Activated gamma-delta T cell (primary cell): ENCODE measurements at places on chromosomes 11 and 22.

GRCh38 chr11:134576286-134576685, 164.2 kb upstream of the B3GAT1 start:
- DNase-seq = no peak

DNA sequence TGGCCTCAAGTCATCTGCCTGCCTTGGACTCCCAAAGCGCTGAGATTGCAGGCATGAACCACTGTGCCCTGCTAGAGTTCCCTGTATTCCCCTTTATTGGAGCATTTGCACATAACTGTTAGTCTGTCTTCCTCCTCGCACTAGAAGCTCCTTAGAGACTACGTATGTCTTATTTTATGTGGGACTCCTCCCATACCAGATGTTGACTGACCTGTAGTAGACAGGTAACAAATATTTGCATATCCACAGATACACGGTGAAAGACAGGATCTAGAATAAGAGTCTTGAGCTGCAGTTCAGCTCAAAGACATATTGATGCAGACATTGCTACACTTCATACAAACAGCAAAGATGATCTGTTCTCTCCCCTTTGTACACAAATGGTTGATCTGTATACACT, 40.7 kb downstream of the SWAP70 start:
- DNase-seq = no peak

- DNase-seq = no peak
Observed at GRCh38 chr11:75449271-75449670, 16.3 kb upstream of the KLHL35 start.

DNA sequence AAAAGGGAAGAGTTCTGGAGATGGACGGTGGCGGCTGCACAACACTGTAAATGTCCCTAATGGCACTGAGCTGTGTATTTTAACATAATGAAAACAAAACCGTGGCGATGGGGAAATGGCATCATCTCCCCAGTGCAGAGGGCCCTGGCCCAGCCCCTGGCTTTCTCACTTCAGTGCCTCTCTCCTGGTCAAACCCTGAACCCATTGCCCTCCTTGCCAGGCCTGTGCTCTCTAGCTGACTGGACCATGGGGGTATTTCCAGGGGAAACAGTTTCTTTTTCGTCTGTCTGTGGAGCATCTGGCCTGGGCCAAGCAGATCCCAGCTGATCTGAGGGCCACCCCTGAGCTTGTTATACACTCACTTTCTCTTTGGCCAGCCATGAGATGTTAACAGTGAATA, 17.4 kb upstream of the NAP1L4 start:
- DNase-seq = no peak

GRCh38 chr11:11558396-11558795, 63.4 kb downstream of the GALNT18 start:
- DNase-seq = no peak

DNA sequence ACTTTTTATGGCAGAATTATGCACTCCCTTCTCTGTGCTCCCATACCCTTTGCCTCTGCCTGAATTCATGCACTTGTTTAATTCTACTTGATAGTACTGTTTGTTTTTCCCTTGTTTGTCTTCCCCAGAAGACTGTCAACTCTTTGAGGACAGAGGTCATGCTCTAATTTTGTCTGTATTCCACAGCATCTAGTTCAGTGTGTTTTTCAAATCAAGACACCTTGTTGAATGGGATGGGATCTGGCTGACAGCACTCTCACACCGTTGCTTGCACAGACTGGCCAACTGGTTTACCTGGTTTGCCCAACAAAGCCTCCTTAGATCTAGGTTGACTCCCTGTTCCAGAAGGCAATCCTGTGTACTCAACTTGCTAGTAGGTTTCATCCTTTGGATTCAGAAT, 121.2 kb upstream of the TIMP3 start:
- no peak for DNase-seq

- no peak for DNase-seq
Observed at GRCh38 chr11:62012832-62013461, 45.5 kb upstream of the FTH1 start.

DNA sequence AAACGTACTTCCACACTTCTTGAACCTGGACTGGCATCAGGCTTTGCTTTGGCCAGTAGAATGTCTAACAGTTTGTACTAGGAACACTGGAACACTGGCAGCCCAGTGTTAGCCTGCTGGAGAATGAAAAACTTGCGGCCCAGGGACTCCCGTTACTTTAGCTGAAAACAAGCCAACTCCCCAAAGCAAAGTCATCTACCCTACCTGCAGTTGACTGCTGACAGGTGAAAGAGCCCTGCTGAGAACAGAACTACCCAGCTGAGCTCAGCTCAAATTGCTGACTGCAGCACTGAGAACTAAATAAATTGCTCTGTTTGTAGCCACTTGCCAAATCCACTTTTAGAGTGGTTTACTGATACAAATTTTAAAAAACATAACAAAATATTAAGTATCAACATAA, 342.5 kb downstream of the LRRC4C start:
- DNase-seq = no peak

DNA sequence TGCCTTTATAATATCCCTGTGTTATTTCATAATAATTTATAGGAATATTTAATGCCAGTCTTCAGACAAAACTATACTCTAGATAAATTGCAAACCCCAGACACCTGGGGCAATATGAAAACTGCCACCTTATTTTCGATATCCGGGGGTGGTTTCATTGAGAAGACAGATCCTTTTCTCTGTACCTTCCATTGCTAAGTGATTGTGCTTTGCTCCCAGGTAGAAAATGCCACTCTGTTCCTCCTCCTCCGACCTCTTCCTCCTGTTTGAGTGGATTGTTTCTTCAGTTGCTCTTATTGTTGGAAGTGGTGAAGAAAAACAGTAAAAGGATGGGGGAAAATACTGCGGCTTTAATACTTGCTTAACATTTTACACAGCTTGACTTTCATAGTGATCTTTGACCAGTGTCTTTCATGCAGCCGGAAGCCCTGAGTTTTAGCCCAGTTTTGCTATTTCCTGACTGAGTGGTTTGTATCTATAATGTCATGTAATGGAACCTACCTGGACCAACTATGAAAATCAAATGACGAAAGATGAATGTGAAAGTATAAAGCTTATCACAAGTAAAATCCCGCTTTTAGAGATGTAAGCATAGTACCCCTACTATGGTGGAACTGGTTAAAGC, 5.6 kb upstream of the GRIK4 start:
- DNase-seq = no peak

DNA sequence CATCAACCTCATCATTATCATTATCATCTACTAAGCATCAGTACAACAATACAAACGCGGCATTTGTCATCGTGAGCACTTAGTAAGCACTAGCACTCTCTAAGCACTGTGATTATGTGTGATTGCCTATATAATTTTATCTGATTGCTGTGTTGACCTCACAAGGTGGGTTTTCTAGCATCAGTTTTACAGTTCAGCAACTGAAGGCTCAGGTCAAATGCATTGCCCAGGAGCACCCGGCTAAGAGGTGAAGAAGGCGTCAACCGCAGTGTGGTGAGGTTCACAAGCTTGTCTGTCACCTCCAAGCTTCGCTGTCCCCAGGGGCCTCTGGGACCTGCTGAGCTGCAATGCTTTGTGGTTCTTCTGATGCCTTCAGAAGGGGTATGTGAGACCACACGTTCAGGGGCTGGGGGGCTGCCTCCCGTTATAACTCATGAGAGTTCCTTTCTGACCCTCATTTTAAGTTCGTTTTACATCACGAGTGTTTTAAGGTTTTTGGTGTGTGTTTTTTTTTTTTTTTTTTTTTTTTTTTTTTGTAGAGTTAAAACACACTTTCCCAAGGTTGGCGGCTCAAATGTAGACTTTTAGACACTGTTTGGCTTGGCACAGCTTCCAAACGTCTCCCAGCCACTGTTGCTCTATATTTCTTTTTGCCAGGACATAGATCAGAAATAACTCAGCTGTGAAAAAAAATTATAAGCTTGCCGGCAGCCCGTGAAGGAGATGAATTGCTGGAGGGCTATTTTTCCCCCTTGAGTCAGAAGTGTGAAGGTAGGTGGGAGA, 33.8 kb upstream of the SCUBE1 start:
- no peak for DNase-seq

GRCh38 chr22:23282089-23282501, 101.8 kb downstream of the BCR start:
- no peak for DNase-seq

DNA sequence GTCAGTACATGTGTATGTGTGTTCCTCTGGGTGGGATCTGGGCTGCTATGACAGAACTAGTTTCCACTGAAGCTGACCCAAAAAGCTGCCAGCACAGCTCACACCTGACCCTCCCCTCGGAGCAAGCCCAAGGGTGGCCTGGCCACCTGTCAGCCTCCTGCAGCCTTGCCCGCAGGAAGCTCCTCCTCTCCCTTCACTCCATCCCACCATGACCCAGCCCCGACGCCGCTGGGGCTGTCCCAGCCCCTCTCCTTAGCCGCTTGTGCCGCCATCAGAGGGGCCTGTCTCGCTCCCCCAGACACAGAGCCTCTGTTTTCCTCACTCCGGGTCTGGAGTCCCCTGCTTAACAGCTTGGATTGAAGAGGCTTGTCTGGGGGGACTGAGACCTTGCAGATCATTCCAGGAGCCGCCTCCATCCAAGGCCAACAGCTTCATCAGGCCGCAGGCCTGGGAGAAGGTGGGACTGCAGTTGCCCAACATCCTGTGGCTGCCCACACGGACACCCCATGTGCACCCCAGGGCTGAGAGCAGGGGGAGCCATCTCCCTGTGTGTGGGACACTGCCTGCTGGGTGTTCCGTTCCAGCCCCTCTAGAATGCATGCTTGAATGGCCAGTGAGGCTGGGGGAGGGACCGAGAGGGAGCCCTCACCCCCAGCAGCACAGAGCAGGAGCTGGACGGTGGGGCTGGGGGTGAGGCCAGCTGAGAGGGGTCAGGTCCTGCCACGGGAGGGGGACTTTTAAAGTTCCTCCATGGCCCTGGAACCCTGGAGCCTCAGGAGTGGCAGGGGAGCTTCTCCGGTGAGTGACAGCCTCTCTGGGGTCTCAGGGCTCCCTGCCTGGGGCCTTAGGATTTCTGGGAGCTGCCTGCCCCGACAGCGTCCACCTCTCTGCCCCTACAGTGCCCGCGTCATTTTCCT, 696 bp downstream of the MRGPRF start:
- no peak for DNase-seq

DNA sequence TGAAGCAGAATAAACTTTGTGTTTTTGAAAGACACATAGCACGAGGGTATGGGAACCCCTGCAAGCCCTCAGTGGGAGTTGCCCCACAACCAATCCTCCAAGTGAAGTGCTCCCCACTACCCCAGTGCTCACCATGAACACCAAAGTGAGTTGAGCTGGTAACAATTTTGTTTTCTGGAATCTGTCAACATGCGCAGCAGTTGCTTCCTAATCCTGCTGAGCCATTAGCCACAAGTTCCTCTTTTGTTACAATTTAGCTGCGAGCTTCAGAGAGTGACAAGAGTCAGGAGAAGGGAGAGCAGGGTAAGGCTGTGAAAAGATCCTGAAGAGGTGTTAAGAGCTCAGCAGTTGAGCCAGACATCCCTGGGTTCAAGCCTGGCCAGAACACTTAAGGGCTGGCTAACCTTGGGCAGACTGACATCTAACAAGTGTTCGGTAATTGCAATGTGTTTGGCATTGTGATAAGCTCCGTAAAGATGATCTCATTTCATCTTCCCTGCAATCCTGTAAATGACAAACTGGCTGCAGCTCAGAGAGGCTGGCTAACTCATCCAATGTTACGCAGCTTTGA, 24.1 kb upstream of the ASPHD2 start:
- no peak for DNase-seq

DNA sequence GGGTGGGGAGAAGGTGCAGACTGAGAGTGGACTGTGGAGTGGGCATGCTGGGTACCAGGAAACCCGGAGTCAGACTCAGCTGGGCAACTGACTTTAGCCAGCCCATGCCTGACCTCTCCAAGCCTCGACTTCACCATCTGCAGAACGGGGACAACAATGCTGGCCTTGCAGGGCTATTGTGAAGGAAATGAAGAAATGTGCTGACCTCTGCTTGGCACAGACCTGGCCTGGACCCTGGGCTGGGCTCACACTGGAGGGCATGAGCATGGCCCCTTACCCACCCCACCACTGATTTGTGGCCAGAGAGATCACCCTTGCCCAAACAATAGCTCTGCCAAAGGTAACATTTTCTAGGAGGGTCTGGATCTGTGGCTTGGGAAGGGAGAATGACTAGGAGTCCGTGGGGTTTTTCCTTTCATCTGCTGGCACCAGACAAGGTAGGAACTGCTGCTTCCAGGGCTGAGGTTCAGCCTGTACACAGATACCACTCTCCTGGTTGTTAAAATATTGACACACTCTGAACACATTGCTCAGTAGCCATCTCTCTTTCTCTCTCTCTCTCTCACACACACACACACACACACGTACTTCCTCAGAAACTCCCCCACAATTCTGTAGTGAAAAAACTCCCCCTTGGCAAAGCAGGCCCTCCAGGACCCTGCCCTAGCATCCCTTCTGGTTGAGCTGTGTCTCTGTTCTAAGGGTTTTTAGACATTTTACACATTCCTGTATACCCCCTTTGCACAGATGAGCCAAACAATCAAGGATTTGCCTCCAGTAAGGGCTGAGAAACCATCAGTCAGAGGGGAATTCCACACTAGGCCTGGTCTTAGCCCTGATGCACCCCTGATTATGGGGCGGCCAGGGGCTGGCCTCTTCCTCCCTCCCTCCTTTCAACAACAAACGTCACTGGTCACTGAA, 1.0 kb downstream of the MOGAT2 start:
- no peak for DNase-seq

GRCh38 chr22:27113641-27114040, 456.3 kb downstream of the MIAT start:
- no peak for DNase-seq

- no peak for DNase-seq
Observed at GRCh38 chr11:65432686-65433582, 10.3 kb downstream of the NEAT1 start.

DNA sequence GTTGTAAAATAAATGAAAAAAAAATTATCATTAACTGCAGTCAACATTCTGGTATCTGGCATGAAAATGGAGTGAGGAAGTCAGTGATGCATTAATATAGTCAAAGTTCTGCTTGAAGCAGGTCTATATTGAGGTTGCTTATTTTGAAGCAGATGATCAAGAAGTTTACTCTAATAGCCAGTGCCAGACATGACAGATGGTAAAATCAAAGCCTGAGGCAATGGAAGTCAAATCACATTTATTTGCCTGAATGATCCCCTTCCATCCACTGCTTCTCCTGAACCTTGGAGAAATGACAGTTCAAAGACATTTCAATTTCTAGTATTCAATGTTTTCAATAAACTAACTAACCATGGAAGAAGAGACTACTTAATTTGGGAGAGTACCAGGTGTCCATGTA, 430.0 kb downstream of the FAM181B start:
- DNase-seq = no peak

DNA sequence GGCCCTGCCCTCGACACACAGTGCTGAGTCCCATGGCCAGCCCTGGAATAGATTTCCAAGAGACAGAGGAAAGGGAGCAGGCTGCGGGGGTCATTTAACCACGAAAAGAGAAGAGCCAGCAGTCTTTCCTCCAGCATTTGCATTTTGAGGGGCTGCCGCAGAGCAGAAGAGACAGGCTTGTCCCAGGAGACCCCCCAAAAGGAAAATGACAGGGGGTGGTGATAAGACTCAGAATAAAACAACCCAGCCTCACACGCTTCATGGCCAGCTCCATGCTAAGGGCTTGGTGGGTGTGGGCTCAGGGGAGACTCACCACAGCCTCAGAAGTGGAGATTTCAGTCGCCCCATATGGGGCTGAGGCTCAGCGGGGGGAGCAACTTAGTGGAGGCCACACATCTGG, 16.9 kb downstream of the TRIOBP start:
- DNase-seq = no peak
